ENCODE measurements at places on chromosomes 1 and 21. TPM values are rescaled to one million over a fixed set of nuclear protein-coding genes. Genes with fewer than 3 reads are reported as not detected.

The LHX8 gene
- total RNA-seq = not detected

DNA sequence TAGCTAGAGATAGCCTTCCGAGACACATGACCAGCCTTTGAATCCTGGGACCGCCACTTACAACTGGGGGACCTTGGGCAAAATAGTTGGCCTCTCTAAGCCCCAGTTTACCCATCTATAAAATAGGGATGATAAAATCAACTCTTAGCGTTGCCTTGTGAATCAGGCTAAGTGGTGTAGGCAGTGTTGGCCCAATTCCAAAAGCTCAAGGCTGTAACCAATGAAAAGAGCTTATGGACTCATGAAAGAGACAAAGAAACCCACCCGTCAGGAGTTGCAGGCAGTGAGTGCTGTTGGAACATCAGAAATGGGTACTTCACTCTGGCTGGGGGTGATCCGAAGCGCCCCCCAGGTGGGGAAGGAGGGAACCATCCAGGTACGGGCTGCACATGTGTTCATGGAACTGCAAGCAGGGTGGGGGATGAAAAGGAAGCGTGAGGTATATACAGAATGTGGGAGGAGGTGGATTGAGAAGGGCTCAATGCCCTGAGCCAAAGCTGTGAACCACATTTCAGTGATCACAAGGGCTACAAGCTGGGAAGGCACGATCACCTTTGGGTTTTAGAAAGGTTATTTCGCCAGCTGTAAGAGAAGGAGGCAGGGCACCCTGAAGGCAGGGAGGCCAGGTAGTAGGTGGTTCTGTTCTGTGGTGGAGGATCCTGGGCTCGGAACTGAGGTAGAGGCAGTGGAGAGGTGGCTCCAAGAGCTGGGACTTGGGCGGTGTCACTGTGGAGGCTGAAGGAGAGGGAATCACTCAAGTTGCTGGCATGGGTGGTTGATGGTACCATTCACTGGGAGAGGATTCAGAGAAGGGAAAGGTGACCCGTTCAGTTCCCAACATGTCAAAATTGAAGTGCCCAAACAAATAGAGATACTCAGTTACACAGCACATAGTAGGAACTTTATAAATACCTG lies 11.4 kb upstream of the KIAA1614 start:
- no peak for DNase-seq

The BTBD19 gene
- total RNA-seq = 5.4 TPM

- DNase-seq = no peak
These were observed 2.8 kb upstream of the STMN1 start for GRCh38 chr1:25909040-25909439.

The SH3D21 gene
- total RNA-seq = 5.2 TPM

GRCh38 chr1:27428316-27429028 lies 36.0 kb downstream of the GPR3 start:
- DNase-seq = peak; percentile 40

- DNase-seq = no peak
These were observed 40.2 kb upstream of the DMRTB1 start for GRCh38 chr1:53419034-53419433.

GRCh38 chr1:2148691-2149090 lies 45.9 kb downstream of the FAAP20 start:
- DNase-seq = no peak
